Fibroblast of skin of right quadriceps (primary cell): ENCODE measurements at places on chromosomes 3 and 15.
A peak's percentile ranks its signal among the peaks of the same experiment; 100 is the strongest.

GRCh38 chr15:42359985-42360384, 684 bp downstream of the CAPN3 start:
- no peak for DNase-seq

DNA sequence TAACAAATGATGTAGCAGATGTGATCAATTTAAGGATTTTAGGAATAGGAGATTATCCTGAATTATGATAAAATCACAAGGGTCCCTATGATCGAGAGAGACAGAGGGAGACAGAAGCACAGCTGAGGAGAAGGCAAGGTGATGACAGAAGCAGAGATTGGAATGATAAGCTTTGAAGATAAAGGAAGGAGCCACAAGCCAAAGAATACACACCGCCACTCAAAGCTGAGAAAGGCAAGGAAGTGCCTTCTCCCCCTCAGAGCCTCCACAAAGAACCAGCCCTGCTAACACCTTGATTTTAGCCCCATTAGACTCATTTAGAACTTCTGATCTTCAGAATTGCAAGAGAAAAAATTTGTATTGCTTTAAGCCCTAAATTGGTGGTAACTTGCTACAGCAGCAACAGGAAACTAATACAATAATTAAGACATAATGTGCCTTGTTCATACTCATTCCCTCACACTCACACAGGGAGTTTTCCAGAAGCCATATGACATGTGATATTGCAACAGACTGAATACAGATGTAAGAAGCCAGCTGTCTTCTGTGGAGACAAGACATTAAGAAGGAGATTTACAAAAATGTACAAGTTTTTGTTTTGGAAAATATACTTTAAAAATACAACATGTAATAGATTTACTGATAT, 38.2 kb downstream of the TRANK1 start:
- DNase-seq: no peak

DNA sequence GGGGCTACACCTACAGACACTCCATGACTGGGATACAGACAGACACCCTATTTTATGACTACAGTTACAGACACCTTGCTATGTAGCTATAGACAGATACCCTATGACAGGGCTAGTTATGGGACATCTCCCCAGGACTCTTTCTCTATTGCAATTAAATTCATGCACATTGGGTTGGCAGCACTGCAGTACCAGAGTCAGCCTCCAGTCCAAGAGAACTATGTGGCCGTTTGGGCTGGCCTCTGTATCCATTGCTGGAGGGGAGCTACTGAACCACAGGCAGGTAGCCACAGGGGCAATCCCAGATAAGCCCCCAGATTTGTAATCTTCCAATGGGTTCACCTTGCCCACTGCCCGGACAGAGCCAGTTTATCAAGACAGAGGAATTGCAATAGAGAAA, 108.4 kb upstream of the SPATA16 start:
- no peak for DNase-seq

DNA sequence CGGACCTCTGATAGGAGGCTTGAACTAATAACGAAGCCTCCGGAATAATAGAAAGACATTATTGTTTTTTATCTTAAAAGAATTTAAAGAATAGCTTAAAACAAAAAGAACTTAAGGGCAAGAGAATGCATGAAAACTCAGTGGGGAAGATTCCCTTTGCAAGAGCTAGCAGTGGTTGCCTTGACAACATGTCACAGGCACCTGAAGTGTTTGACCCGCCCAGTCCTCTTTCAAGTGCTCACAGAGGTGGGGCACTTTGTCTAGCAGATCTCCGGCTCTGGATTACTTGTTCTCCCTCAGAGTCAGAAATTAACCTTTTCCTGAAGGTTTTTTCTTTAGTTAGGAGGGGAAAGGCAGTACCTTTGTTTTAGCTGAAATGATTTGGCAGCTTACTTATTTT, 37.8 kb downstream of the LARS2 start:
- no peak for DNase-seq

- DNase-seq: peak; percentile 53
These were observed 19.9 kb downstream of the TAMM41 start for GRCh38 chr3:11826628-11827265.

GRCh38 chr3:99866261-99866761, 48.6 kb downstream of the CMSS1 start:
- peak; percentile 80 for DNase-seq

DNA sequence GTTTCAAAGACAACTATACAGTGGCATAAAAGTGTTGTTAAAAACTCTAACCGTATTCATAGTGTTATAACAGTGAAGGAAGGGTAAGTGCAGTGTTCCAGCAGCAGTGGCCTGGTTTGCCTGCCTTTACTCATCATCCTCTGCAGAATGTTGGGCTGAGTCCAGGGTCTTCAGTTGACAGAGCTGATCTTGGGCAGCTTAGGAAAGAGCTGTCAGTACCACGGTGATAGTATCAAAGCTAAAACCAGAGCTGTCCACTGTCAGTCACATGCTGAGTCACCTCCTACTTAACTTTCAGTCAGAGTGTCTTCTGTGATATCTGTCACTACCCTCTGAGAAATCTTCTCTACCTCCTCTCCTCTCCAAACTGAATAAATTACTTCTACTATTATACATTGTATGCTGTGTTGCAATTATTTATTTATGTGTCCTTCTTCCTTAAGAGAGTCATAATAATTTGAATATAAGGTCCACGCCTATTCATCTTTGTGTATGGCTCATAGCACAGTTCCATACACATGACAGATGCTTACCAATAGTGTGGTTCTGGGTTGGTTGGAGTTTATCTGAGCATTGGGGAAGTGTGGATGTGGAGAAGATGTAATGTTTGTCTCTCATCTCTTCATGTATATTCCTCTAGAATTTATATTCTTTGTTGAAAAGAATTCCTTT, 242.1 kb downstream of the ZIC1 start:
- DNase-seq: peak; percentile 40

GRCh38 chr3:34207806-34208205, 409.4 kb downstream of the PDCD6IP start:
- peak; percentile 74 for DNase-seq

GRCh38 chr3:127480196-127480954, 110.2 kb downstream of the TPRA1 start:
- DNase-seq: no peak

GRCh38 chr3:189076449-189076848, 95.3 kb upstream of the TPRG1 start:
- DNase-seq: no peak

- DNase-seq: no peak
These were observed 316.2 kb upstream of the THRB start for GRCh38 chr3:24810881-24811280.

- no peak for DNase-seq
These were observed 40.1 kb downstream of the KY start for GRCh38 chr3:134610432-134611385.

GRCh38 chr3:138089091-138089490, 26.3 kb downstream of the DZIP1L start:
- peak; percentile 68 for DNase-seq

GRCh38 chr3:9226326-9226725, 23.1 kb downstream of the SRGAP3 start:
- DNase-seq: peak; percentile 56

GRCh38 chr3:51637144-51637940, 33.7 kb upstream of the TEX264 start:
- no peak for DNase-seq

- peak; percentile 62 for DNase-seq
These were observed 15.2 kb downstream of the GNAI2 start for GRCh38 chr3:50251220-50251619.

DNA sequence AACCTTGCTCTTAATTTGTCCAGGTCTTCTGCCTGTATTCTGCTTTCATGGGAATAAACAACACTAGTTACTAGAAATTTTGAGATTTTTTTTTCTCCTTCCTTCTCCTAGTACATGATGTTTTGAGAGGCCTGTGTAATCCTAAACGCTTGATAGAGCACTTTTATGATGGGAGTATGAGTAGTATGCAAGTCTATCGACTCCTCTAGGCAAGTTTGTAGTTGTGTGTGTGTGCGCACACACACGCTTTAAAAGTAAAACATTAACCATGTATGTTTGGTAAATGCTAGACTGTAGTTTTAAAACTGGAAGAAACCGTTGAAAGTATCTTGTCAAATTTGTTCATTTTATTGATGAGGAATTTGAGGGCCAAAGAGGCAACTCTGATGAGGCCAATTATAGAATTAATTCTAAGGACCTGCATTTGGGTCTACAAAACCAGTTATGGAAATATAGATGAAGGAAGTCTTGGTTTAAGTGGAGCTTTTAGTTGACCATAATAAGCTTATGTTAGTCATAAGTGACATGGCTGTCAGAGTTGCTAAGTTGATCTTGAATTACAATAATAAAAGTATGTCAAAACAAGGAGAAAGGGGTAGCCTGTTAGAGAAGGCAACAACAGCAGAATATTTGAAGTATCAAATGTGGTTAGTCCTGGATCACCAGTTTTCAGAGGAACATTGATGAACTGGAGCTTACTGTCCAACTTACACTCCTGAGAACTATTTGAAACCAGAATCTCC, 47.1 kb downstream of the AKAP13 start:
- DNase-seq: no peak

- no peak for DNase-seq
These were observed 260.7 kb downstream of the THSD4 start for GRCh38 chr15:71375934-71376333.

DNA sequence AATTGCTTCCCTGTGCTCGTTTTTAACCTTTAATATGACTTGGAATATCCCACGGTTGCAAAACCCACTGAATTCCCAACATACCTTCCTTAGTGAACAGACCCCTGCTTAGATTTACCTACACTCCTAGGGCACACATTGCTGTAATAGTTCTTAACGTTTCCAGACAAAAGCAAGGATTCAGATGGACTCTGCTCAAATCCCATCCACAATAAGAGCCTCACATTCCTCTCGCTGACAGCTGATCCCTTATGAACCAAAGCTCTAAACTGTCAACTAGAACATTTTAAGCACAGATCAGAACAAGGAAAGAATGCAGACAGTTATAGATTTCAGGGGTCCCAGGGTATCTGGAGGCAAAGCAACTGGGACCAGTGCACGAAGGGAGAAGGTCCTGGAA, 248.3 kb upstream of the ICE2 start:
- DNase-seq: no peak

- DNase-seq: no peak
These were observed 40.3 kb downstream of the FSTL1 start for GRCh38 chr3:120410541-120410940.

- DNase-seq: peak; percentile 23
These were observed 7.1 kb downstream of the TJP1 start for GRCh38 chr15:29815000-29815710.

GRCh38 chr3:175865724-175866123, 1006.6 kb downstream of the NAALADL2 start:
- DNase-seq: no peak

DNA sequence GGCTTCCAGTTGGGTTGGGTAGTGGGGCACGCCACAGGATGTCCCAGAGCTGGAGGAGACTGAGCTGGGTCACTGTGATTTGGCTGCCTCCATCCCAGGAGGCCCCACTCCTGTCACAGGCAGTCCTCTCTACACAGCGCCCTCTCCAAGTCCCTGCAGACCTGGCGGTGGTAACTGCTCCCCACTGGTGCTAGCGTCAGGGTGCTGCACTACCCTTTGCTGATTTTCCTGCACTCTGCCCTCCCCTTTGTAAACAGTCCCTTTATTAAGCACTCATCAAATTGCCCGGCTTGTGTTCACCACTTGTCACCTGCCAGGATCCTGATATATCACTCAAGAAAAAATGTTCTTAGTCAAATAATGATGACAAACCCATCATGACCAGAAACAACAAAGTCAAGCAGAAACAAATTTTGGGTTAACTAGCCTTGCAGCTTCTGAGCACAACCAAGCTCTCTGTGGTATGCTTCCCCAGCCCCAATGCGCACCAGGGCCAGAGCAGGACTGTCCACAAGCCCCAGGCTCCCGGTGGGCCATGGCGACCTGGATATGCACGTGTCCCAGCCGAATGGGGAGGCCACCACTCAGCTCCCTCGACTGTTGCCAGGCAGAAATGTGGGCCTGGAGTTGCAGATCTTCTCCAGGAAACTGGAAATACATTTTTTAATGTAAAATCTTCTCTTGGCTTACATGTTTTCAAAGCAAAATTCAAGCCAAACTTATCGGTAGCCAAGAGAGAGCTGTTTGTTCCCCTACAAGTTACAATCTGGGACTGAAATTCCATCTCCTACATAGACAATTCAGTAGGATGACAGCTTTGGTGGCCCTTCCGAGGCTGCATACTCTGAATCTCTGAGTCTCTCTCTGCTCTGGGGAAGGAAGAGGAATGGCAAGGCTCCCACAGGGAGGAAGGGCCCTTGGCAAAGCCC, 24.5 kb downstream of the MEGF11 start:
- no peak for DNase-seq

DNA sequence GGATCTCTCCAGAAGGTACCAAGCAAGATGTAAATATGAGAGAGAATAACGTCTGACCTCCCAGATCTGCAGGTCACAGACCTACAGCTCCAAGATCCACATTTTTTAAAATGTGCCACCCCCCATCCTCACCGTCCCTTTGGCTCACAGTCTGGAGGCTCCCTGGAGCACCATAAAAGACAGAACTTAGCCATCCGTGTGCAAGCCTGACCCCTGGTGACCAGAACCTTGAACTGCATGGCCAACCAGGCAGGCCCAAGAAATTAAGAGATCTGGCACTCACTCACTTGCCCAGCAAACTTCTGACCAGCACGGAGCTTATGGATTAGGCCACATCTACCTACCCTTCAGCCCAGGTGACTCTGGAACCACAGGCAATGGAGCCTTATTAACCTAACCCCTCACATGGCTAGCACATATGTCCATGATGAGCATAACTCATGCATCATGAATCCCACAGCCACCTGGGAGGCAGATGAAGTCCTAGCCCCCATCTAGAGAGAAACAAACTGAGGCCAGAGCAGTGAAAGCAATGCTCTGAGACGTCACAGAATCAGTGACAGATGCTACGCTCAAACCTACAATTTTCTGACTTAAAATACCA, 275.3 kb downstream of the UACA start:
- DNase-seq: peak; percentile 64

GRCh38 chr3:88013592-88013991, 45.2 kb downstream of the CGGBP1 start:
- no peak for DNase-seq

- DNase-seq: no peak
These were observed 75.4 kb downstream of the HERC2 start for GRCh38 chr15:28246605-28247004.

GRCh38 chr3:111666041-111666735, 71.0 kb upstream of the ZBED2 start:
- no peak for DNase-seq

- DNase-seq: no peak
These were observed 1.5 kb upstream of the CNTN6 start for GRCh38 chr3:1091286-1091685.

DNA sequence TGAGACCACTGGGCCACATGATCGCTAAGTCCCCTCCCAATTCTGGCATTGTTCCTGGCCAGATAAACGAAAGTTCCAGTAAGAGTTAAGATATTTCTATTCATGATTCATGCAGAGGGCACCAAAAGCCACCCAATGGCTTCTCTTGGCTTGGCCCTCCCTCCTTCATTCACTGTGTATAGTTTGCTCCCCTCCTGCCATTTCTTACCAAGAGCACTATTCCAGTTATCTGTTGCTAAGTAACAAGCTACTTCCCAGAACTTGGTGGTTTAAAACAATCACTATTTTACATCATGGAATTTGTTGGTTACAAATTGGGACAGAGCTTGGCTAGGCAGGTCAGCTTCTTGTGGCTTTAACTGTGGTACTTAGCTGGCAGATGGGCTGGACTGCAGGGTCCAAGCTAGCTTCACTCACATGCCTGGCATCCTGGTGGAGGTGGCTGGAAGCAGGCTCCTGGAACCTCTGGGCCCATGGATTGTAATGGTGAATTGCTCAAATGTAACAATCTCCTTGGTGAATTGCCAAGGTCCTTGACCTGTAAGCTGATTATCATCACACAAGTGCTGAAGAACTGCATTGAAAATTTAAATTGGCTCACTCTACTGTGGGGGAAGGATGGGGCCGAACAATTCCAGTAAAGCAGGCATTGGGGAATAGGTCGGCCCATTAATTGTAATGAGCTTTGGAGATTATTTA, 16.6 kb downstream of the EAF1 start:
- no peak for DNase-seq
